ENCODE measurements at places on chromosomes 2 and 18.

DNA sequence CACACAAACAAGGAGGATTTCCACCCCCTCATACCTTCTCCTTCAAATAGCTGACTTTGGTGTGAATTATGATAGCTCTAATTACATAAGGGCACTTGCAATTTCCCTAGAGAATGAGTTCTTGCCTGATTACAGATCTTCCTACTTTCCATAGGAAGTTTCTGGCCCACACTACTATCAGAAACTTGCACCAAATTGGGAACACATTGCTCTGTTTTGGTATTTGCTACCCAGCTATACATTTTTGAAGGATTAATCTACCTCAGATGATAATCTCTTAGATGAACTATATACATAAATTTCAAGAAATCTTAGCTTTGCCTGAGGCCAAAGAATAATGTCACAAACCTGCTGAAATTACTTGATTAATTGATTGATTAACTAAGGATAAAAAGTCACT is 4.9 kb downstream of the DCC start:
- DNase-seq: no peak

DNA sequence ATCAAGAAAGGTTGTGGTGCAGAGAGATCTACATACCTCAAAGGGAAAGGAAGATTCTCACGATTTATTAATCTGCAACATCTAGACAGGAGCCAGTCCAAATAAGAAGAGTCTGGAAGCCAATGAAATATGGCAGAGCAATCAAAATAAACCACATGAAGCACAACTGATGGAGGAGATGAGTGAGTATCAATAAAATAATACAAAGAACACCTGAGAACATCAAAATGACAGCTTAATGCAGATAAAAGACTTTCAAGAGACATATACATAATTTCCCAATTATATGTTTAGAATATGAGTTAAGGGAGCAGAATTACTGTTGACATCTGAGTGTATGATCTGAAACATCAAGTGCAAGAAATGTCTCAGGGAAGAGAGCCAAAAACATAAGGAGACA is 12.5 kb upstream of the DOK6 start:
- no peak for DNase-seq

- no peak for DNase-seq
Observed at GRCh38 chr18:35463827-35464226, 33.9 kb downstream of the INO80C start.

- no peak for DNase-seq
Observed at GRCh38 chr18:67219821-67220220, 296.7 kb downstream of the DSEL start.

- no peak for DNase-seq
Observed at GRCh38 chr2:151508519-151508918, 98.8 kb downstream of the RIF1 start.

DNA sequence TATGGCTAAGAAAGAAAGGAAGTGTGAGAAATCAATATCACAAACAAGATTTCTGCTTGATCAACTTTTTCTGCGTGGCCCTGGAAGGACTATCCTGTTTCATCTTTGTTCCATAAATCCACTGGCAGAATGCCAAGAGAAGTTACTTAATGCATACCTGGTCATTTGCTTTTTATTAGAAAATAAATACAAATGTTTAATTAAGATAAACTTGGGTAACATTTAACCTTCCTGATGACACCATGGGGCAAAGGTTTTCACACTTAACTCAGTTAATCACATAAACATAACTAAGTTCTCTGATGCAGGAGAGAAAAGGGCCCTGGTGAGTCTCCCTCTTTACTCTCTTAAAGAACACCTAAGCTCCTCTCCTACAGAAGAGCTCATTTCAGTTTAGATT is 203.3 kb downstream of the AFF3 start:
- no peak for DNase-seq

DNA sequence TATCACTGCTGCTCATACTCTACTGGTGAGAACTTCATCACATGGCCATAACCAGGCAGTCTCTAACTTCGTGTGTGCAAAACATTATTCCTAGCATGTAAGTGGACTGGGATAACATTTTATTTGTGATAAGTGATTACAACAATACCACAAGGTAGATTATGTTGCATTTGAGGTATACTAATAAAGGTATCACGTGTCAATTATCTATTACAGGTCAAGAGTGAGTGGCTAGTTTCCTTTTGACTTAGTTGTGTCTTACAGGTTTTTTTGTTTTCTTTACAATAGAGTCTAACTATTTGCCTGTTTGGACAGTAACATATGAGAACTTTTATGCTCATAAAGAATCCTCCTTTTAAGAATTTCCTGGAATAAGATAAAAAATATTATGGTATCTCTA is 67.2 kb upstream of the DSC1 start:
- DNase-seq: no peak

GRCh38 chr2:179966778-179967394 is 40.2 kb downstream of the CWC22 start:
- DNase-seq: no peak

GRCh38 chr2:197209742-197210408 is 100.7 kb downstream of the ANKRD44 start:
- no peak for DNase-seq

GRCh38 chr2:36556842-36557241 is 41.1 kb downstream of the FEZ2 start:
- DNase-seq: no peak

GRCh38 chr2:44972771-44973535 is 31.5 kb downstream of the SIX3 start:
- DNase-seq: no peak

GRCh38 chr2:47359375-47359868 is 43.5 kb upstream of the MSH2 start:
- no peak for DNase-seq

DNA sequence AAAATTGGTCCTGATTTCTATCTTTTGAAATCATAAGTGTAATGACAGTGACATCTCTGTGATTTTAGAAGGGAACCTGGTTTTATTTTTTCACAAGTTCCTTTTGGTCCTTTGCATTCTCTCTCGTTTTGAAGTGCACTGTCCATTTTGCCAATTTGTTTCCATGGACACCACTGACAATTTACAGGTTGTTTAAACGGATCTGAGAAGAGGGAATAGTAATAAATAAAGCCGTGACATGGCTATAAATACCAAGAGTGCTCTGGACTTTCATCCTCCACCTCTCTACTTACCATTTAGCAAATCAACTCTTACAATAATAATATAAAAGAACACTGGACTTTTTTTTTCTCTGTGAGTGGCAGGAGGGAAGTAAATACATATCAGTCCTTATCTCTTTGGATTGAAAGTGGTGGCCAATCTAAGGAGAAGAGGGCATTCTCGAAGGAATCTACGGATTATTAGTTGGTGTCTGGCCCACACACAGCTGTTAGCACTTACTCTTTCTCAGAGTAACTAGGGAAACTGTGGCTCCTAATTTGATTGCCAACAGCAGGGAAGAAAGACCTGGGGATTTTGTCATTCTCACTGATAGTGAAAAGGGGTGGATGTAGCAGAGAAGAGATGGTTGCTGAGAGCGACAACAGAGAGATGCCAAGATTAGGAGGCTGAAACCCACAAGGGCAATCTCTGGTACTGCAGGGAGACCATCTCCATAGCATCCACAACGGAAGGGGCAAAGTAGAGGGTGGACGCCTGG is 108.7 kb upstream of the FSHR start:
- no peak for DNase-seq

GRCh38 chr18:75408554-75409506 is 18.7 kb downstream of the SMIM21 start:
- DNase-seq: peak; percentile 34

DNA sequence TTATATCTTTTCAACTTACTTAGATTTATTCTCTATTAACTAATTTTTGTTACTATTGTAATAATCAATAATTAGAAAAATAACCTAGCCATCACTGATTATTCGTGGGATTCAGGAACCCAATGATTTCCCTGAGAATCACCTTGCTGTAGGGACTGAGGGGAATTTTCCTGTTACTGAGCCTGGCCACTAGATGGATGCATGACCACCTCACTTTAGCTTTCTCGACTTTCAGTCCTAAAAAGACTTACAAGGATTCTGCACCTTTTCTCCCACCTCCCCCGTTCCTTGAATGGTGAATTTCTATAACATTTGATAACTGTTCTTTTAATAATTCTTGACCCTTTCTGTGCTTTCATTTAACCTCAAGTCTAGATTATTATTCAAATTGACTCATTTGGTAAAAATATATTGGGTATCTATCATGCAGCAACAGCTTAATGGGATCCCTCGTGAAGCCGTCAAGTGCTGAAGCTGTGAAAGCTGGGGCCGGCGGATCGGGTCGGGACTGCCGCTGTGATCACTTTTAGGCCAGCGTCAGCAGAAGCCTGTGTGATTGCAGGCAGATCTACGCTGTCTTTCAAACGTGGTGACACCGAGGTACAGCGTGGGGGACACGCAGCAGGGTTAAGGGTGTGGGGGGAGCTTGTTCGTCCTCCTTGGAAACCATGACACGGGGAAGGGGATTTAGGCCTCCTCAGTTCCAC is 38.8 kb upstream of the TMEM18 start:
- DNase-seq: no peak

GRCh38 chr2:172950565-172950964 is 125.1 kb upstream of the MAP3K20 start:
- no peak for DNase-seq

- DNase-seq: no peak
Observed at GRCh38 chr18:49827996-49828395, 14.7 kb upstream of the ACAA2 start.

DNA sequence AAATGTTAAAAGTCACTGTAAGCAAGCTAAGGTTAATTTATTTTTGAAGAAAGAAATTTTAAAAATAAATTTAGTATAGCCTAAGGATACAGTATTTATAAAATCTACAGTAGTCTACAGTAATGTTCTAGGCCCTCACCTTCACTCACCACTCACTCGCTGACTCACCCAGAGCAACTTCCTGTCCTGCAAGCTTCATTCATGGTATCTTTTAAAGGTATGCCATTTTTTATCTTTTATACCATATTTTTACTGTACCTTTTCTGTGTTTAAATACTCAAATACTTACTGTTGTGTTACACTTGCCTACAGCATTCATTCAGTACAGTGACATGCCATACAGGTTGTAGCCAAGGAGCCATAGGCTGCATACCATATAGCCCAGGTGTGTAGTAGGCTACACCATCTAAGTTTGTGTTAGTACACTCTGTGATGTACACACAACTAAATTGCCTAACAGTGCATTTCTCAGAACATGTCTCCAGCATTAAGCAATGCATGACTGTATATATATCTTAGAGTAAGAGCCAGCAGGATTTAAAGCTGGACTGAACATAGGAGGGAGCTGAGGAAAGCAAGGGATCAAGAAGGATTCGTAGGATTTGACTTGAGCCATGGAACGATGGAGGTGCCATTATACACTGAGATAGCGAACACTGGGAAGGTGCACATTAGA is 83.1 kb upstream of the KLF7 start:
- peak; percentile 54 for DNase-seq

GRCh38 chr2:66929632-66930338 is 467.3 kb upstream of the ETAA1 start:
- no peak for DNase-seq

DNA sequence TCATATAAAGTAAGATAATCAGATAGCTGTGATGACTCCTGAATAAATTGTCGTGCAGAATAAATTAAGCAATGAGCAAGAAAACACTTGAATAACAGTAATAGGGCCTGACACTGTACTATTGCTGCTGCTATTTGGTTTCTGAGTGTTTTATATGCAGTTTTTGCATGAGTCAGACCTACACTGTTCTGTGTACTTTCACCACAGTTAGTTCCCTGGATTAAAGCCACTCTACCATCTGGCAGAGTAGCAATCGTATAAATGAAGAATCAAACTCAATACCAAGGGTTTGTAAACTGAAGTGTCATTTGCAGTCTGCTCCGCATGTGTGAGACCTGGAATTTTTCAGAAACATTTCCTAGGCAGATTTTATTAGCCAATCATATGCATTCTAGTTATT is 398.6 kb upstream of the CDH7 start:
- DNase-seq: no peak

GRCh38 chr2:226334981-226335720 is 464.5 kb downstream of the IRS1 start:
- DNase-seq: no peak

- DNase-seq: no peak
Observed at GRCh38 chr18:36441426-36442240, 144.1 kb downstream of the FHOD3 start.

DNA sequence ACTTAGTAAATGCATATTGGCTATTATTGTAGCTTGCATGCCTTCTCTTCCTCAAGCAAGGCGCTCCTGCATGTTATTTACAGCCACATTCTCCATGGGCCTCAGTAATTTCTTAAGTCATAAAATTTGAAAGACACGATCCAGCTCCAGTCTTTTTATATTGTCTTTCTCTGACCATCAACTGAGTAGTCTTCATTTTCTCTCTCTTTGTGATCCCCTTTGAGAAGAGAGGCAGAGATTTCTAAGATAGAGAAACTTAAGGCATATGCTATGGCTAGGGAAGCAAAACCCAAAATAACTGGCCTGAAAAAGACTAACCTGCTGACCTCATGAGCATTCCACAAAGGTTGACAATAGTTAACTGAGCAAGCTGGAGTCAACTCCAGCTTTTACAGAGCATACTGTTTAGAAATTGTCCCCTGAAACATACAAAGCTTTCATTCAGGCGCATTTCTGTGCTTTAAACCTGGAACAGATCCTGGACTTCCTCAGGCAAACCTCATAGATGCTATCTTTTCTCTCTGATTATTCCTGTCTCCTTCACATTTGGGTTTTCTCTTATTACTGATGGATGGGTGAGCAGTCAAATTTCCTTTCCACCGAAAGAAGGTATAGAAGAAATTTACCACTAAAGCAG is 4.6 kb downstream of the DPP4 start:
- no peak for DNase-seq

DNA sequence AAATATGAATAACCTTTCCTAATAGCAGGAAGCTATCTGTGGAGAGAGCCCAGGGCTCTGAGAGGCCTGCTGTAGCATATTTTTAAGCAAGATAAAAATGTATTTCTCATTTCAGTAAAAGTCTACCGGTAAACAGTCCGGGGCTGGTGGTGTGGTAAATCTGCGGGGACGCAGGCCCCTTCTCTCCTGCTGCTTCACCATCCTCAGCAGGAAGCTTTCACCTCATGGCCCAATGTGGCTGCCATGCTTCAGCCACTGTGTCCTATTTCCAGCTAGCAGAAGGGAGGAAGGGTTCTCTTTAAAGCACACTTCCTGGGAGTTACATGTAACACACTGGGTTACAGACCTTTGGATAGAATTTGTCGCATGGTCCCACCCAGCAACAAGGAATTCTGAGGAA is 79.5 kb upstream of the ODC1 start:
- no peak for DNase-seq

DNA sequence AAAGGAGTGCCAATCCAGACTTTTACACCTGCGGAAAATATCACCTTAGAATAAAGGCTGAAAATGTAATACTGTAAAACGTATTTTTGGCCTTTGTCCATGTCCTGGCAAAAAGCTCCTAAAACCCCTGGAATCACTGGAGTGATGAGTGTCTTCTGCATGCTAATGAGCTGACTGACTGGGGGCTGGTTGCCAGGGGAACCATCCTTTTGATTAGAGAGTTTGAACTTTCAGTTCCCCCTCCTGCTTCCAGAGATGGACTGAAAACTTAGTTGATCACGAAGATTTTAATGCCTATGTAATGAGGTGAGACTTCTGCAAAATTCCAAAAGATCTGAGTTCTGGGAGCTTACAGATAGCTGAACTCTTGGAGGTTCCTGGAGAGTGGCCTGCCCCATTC is 20.5 kb downstream of the PUM2 start:
- no peak for DNase-seq

- no peak for DNase-seq
Observed at GRCh38 chr2:150778828-150779227, 291.4 kb upstream of the RND3 start.

- DNase-seq: no peak
Observed at GRCh38 chr2:127655209-127656073, 9.5 kb downstream of the GPR17 start.

- no peak for DNase-seq
Observed at GRCh38 chr2:84643991-84644390, 127.7 kb downstream of the DNAH6 start.
